ENCODE measurements at places on chromosomes 6 and 20. TPM values are rescaled to one million over a fixed set of nuclear protein-coding genes. Genes with fewer than 3 reads are reported as not detected.

DNA sequence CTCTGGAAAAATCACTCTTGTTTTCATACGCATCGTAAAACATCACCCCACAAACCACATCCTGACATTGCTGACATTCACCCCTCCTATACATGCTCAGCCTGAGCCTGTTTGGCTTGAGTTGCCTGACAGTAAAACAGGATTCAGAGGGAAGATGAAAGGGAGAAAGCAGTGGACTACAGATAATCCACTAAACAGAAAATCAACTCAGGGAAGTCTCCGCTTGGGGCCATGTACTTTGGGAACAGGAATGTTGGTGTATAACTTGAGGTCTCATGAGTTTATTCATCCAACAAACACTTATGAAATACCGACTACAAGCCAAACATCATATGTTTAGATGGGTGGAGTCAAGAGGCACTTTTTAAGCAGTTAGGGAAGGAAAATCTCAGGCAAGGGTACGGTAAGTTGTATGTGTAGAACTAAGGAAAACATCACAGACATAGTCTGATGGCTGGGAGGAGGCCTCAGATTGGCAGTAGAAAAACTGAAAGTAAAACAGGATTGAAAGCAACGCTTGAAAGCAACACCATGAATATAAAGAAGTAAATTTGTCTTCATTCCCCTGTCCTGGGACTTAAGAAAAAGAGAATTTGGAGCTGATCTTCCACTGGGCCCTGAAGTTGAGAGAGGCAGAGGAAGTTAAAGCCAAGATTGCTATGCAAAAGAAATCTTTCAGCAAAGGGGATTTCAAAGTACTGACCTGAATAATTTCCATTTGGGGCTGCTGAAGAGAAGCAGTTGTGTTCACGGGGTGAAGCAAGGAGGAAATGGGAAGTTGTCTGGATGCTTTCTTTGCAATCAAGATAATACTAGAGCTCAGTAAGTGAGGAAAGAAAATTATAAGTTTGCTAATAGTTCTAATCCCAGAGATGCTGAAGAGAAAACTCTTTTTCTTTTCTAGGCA is 28.8 kb downstream of the PDE7B start:
- peak; percentile 50 for DNase-seq
- H3K27me3 ChIP-seq: no peaks in the 10 kb centered on the region
- H3K4me1 ChIP-seq: peaks cover 12% of the 10 kb centered on the region
- H3K36me3 ChIP-seq: no peaks in the 10 kb centered on the region
- peak overlapping the region; percentile 68 for H3K27ac ChIP-seq

- no peak overlapping the region for H3K27ac ChIP-seq
- H3K27me3 ChIP-seq: no peaks in the 10 kb centered on the region
- no peaks in the 10 kb centered on the region for H3K4me1 ChIP-seq
- no peaks in the 10 kb centered on the region for H3K36me3 ChIP-seq
Measured at GRCh38 chr6:40810171-40810570, 223.0 kb upstream of the LRFN2 start.

DNA sequence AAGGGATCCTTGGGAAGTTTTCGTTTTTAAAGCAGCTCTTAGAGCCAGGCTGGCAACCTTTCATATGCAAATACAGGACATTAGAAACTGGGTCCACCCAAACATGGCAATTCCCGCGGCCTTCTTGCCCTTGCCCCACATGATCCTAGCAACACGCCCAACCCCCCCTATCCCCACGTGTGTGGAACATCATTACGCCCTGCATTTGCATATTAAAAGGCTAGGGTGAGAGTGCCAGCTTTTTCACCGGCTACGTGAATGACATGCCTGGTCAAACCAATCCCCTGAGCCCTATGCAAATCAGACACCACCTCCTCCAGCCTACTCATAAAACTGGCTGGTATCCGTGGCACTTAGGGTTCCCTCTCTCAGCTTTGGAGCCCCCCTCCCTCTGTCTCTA is 88.1 kb downstream of the TNFRSF21 start:
- no peaks in the 10 kb centered on the region for H3K36me3 ChIP-seq
- H3K27me3 ChIP-seq: no peaks in the 10 kb centered on the region
- no peak overlapping the region for H3K27ac ChIP-seq

DNA sequence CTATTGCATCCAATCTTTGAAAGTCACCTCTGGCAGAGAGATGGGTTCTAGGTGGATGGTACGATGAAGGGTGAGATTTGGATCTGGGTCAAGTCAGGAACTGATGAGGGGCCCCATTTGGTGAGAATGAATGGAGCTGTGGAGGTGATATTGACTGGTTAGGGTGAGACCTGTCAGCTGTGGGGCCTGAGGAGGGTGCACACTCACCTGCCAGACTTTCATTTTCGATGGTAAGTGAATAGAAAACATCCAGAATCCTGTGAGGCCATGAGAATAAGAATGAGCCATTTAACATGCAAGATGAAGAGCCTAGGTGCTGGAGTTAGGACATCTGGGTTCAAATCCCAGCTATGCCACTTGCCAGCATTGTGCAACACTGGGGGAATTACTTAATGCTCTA is 6.8 kb downstream of the SUN5 start:
- no peaks in the 10 kb centered on the region for H3K27me3 ChIP-seq
- DNase-seq: no peak

DNA sequence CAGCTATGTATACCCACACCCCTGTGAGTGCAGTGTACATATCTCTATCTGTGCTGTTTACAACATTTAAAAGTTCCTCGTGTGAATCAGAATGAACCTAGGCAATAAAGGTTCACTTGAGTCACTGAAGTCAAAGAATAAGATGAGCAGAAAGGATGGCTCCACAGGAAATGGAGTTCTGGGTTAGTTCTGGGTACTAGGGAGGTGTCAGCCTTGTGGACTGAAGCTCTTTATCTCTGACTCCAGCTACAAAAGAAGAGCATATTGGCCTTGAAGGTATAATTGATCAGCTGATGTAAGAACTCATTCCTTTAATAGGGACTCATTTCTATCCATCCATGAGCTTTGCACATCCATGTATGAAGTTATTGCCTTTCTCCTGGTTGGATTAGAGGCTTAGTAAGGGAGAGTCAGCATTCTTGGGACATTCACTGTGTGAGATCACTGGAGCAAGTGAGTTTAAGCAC is 73.9 kb upstream of the BACH2 start:
- no peak for DNase-seq
- peaks cover 40% of the 10 kb centered on the region for H3K4me1 ChIP-seq
- H3K4me3 ChIP-seq: no peak overlapping the region
- H3K27ac ChIP-seq: no peak overlapping the region
- no peaks in the 10 kb centered on the region for H3K27me3 ChIP-seq

DNA sequence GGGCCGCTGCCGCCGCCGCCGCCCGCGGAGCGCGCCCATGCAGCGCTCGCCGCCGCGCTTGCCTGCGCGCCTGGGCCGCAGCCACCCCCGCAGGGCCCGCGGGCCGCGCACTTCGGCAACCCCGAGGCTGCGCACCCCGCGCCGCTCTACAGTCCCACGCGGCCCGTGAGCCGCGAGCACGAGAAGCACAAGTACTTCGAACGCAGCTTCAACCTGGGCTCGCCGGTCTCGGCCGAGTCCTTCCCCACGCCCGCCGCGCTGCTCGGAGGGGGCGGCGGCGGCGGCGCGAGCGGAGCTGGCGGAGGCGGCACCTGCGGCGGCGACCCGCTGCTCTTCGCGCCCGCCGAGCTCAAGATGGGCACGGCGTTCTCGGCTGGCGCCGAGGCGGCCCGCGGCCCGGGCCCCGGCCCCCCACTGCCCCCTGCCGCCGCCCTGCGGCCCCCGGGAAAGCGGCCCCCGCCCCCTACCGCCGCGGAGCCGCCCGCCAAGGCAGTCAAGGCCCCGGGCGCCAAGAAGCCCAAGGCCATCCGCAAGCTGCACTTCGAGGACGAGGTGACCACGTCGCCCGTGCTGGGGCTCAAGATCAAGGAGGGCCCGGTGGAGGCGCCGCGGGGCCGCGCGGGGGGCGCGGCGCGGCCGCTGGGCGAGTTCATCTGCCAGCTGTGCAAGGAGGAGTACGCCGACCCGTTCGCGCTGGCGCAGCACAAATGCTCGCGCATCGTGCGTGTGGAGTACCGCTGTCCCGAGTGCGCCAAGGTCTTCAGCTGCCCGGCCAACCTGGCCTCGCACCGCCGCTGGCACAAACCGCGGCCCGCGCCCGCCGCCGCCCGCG is 730 bp downstream of the INSM1 start:
- H3K4me3 ChIP-seq: no peak overlapping the region
- no peaks in the 10 kb centered on the region for H3K36me3 ChIP-seq
- H3K27me3 ChIP-seq: peaks cover 67% of the 10 kb centered on the region
- no peaks in the 10 kb centered on the region for H3K4me1 ChIP-seq
- DNase-seq: no peak

FAM162B gene
- total RNA-seq: not detected

BNIP5 gene
- not detected for total RNA-seq

SLC17A3 gene
- total RNA-seq: not detected

SLC22A3 gene
- total RNA-seq: not detected

C6orf132 gene
- total RNA-seq: not detected

LY6G6F gene
- total RNA-seq: not detected

FBXO9 gene
- total RNA-seq: 39.6 TPM

MUCL3 gene
- not detected for total RNA-seq
